ENCODE measurements at places on chromosomes 5 and 9.

GRCh38 chr5:93145767-93146166 lies 435.3 kb downstream of the NR2F1-AS1 start:
- no peak for DNase-seq

DNA sequence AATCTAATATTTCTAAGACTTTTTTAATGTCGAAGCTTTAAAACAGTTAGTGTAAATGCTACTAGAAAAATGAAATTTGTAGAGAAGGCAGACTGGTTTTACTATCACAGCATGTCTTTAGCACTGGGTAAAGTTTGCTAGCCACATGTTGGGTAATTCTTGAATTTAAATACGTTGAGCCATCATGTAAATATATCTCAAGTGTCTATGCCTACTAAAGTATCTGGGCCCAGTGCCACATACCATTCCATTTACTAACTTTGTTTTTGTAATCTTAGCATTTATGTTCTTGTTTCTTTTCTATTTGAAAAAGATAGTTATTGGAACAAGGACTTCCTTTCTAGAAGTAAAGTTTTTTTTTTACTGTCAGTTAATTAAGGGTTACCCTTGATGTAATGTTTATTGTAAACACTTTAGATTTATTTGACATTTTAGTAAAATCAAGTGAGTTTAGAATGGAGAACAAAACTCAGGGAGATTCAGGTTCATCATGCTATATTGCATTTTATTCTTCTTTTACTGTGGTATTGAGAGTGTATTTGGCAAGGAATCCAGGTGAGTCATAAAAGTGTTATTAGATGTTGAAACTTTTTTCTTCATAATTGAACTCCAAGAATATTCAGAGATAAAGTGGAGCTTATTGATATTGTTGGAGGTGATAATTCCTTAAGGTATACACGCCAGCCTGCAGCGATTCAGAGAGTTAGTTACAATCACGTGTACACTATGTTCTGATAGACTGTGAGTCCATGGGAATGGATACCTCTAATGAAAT lies 182.4 kb downstream of the CCDC171 start:
- no peak for DNase-seq

DNA sequence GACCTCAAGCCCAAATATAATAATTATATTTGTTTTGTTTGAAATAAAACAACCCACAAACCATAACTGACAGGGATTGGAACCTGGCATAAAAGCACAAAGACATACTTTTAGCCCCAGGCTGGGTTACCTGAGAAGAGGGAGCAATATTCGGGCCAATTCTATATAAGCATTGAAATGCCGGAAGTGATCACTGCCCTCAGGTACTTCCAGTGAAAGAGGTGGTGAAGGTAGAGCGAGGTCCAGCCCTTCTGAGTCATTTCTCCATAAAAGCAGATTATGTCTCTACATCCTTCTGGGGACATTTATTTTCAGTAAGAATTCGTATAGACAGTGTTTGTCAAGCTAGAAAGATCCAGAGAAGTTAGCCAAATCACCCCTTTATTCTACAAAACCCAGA lies 59.6 kb downstream of the GCNT4 start:
- DNase-seq = no peak

DNA sequence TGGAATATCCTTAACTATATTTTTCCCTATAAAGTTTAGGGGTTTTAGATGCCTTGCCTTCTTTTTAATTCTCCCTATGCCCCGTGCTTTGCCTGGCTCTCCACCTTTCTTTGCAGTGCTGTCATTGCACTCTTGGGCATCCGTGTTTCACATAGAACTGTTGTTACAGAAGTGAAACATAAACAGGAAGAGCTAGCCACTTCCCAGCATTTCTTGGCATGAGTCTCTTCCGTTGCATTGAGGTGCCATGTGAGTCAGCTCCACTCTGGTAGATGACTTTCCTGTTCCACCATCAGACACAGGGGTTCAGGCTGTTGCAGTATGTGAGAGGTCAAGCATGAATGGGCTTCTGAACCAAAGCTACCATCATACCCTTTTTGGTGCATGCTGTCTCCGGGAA lies 73.4 kb downstream of the ANGPTL2 start:
- DNase-seq = peak; percentile 71

- DNase-seq = no peak
Measured at GRCh38 chr9:116318468-116319374, 165.1 kb downstream of the PAPPA start.

- peak; percentile 64 for DNase-seq
Measured at GRCh38 chr9:110579862-110580219, 300 bp upstream of the SVEP1 start.
